M059J (cell line): ENCODE measurements at places on chromosomes 6 and 20. TPM values are rescaled to one million over a fixed set of nuclear protein-coding genes. Genes with fewer than 3 reads are reported as not detected.

DNA sequence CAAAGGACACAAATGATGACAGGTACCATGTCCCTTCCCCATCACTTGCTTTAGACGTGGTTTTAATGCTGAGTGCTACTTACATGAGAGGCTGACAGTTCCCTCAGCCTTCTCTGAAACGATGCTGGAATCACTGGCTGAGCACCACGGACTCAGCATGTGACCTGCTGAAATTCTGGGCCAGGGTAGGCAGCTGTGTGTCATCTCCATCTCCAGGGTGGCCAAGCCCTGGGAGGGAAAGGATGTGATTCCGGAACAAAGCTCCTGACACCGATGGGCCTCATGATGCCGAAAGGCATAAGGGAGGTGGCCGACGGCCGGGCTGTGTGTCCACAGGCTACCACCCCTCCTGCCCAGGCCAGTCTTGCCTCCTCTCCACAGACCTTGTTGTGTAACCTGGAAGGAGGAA is 184.3 kb upstream of the CST7 start:
- DNase-seq, result no peak

- DNase-seq, result no peak
Observed at GRCh38 chr20:38075161-38075998, 41.8 kb downstream of the RPRD1B start.

DNA sequence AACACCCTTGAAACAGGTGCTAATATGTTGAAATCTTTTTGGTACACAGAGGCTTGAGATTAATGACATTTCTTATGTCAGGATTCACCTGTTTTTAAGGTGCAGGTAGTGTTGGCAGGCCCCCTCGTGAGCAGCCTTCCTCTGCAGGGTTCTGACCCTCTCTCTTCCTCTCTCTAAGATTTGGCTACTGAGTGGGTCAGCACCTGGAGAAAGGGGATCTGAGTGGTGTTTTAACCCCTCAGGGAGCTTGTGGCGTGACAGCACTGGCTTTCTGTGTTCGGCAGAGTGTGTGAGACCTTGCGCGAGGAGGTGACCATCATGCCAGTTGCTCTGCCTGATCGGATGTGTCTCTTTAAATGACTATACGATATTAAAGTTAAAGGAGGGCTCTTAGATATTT is 37.1 kb downstream of the HIVEP1 start:
- no peak for DNase-seq

- no peak for DNase-seq
Observed at GRCh38 chr6:110095935-110096334, 83.5 kb downstream of the WASF1 start.

GRCh38 chr6:971981-972640 is 279.2 kb upstream of the EXOC2 start:
- peak; percentile 80 for DNase-seq

- peak; percentile 62 for DNase-seq
Observed at GRCh38 chr20:38430679-38431325, 4.3 kb downstream of the SNHG17 start.

DNA sequence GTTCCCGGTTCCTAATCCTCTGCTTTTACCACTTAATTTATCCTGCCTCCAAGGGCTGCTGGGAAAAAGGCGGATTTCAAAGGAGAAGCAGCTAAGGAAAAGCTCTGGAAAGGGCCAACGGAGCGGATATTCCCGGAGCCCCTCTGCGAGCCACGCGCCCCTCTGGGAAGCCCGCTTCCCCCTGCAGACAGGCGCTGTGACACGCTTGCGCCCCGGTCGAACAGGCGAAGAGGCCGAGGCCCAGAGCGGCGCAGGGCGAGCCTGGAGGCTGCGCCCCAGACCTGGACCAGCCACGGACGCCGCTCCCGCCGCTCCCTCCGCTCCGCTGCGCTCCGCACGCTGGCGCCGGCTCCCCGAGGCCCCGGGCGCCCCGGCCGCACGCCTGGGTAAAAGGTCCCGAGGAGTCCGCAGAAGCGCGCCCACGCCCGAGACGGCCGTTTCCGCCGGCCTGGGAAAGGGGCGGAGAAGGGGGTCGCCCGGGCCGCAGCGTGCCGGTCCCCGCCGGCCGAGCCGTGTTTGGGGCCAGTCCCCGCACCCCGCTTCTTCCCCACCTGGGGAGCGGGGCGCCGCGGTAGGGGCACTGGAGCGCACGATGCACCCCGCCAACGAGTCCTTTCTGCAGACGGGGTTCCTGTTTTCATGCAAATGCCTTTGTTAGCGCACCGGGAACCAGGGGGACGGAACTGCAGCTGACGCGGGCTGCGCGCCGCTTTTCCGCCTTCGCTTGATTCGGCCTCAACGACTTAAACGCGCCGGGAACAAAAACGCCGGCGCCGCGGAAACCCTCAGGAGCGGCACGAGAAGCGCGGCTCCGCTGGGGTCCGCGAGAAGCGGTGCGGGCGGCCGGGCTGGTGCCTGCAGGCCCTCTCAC is 91.9 kb upstream of the SIRPA start:
- DNase-seq, result peak; percentile 62

DNA sequence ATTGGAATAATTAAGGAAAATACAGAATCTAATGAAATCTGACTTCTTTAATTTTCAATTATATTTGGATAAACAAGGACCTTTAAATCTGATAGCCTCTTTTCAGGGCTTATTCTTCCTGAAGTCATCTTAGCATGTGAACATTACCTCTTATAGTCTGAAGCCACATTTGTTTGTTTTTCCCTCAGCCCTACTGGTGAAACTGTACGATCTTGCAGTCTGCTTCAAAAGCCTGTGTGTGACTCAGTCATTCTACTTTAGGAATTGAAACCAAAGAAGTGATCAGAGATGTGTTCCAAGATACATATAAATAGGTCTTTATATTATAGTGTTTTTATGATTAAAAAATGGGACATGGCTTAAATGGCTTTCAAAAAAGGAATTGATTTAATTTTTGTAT is 67.5 kb downstream of the MACROD2 start:
- DNase-seq, result peak; percentile 25

DNA sequence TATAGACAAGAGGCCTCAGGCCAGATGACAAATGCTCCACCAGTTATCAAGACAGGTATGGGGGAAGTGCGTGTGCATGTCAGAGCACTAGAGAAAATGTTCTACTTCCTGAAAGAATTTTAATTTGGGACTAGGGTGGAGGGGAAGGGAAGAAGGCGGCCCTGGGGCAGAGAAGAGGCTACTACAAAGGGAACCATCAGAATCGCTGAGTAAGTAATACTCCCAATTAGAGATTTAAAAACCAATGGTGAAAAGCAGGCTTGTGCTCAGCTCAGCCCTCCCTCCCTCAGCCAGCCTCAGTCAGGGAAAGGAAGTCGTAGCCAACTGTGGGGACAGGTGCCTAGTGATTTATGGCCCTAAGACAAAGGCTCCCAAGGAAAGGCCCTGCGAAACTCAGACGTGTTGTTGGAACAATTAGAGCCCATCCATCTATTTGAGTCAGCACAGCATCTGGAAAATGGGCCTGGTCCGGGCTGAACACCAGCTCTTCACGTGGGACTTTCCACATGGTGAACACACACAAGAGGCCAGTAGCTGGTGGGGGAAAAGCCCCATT is 15.0 kb upstream of the MAFB start:
- DNase-seq, result no peak

DNA sequence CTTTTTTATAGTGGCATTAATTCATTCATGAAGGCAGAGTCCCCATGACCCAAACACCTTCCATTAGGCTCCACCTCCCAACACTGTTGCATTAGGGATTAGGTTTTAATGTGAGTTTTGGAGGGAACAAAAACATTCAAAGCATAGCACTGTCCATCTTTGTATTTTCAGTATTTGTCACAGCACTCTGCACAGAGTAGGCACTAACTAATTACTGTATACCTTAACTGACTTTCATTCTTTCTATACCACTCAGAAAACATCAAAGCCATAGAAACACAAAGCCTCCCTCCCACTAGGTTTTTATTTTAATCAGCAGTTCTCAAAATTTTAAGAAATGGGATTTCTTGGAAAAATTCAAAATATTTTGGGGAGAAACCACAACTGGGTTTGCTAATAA is 21.8 kb upstream of the AHI1 start:
- DNase-seq, result no peak

GRCh38 chr20:23446505-23446904 is 6.2 kb downstream of the CST11 start:
- peak; percentile 75 for DNase-seq

GRCh38 chr6:66127061-66127460 is 420.0 kb upstream of the EYS start:
- DNase-seq, result no peak

DNA sequence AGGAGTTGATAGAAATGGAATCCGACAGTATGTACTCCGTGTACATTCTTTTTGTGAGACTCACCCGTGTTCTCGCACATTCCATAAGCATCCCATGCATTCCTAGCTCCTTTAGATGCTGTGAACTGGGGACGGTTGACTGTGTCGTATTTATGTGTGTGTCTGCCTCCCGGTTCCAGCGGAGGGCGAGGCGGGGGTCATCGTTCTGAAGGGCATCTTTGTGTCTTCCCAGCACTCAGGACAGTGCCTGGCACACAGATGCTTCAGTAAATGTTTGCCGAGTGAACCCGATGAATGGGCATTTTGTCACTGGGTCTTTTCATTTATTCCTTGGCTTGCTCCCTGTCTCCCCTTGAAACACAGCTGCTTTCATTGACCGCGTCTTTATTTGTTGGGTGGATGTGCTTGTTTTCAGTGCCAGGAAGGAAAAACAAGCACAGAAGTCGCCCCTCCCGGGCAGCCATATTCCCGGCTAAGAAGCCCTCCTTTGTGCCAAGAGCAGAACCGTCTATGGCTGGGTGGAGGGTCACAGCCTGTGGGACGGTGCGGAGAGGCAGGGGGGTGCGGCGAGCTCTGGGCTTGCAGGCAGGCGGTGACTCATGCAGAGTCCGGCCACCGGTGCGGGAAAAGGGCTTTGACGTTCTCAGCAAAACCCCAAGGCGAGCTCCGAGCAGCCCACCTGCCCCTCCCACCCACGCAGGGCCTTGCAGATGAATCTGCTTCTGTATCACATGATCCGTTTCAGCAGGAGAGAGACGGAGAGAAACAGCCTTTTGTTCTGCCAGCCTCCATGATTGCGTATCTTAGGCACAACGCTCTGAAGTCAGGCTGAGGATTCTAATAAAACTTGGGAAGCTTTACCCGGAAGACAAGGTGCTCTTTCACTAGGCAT is 11.2 kb upstream of the PSMG4 start:
- peak; percentile 80 for DNase-seq

GRCh38 chr20:62577490-62577836 is 64.8 kb upstream of the SLCO4A1 start:
- DNase-seq, result no peak

DNA sequence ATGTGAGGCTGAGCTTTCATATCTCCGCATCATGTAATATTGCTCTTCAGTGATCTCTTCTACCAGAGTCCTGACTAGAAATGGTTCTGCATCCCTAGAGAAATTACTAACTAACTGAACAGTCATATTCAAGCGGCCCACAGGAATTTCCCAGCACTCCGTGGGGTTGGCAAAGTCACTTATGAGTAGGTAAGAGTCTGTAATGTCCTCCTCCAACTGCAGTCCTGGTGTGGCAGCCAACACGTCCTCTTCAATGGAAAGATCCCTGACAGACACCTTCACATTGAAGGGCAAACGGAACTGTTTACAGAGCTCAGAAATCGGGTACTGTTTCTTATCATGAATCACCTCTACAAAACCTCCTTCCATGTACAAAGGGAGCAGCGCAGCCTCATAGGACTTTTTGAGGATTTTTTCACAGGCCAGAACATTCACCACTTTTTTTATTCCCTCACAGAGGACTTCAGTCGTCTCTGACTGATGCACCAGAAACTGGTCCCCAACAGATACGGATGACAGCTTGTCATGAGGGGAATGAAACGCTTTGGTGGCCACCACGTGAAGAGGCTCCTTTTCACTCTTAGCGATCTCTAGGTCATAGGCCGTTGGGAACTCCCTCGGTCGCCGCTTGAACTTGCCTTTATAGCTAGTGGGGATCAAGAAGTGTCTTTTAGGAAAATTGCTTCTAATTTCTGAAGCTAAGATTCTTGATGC is 87.7 kb downstream of the THEMIS start:
- peak; percentile 16 for DNase-seq

DNA sequence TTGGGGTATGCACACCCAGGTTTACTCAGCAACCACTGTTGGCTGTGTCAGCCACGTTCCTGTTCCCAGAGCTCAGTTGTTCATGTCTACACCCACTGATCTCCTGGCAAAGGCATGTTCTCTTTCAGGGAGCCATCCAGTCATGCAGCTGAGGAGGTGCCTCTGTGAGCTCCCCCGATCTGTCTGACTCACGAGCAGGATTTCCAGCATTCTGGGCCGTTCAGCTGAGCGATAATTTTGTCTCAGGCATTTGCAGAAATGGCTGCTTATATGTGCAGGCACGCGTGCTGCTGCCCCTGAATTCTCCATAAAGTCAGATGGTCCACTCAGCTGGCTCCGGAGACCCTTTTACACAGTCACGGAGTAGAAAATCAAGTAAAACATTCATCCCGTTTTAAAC is 78.4 kb upstream of the IYD start:
- DNase-seq, result peak; percentile 23

DNA sequence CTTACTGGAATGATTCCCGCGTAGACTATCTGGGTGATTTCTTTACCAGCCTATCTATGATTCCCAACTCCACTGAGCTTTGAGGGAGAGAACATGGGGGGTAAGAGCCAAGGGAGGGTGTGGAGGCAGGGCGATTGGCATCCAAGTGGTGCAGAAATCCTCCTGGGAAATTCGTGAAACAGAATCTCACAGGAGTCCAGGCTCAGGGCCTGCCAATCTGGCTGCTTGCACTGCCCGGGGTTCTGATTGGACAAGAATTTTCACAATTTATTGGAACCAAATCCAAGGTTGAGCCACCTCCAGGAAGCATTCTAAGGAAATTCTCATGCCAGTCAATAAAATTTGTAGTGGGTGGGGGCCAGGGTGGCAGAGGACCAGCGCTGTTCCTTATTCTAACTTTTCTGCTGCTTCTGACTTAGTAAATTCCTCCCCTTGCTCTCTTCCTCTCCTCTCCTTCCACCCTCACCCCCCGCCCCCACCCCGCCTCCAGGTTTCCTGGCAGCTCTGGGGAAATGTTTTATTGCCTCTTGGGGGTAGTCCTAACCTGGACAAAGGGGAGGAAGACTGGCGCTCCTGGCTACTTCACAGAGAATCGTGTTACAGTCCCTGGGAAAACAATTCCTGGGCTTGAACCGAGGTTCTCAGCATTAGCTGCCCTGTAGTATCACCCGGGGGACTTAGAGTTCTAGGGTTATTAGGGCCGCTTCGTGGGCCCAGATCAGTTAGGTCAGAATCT is 3.1 kb downstream of the BMP6 start:
- no peak for DNase-seq

GRCh38 chr6:16334671-16335070 is 96.3 kb downstream of the GMPR start:
- peak; percentile 97 for DNase-seq

DNA sequence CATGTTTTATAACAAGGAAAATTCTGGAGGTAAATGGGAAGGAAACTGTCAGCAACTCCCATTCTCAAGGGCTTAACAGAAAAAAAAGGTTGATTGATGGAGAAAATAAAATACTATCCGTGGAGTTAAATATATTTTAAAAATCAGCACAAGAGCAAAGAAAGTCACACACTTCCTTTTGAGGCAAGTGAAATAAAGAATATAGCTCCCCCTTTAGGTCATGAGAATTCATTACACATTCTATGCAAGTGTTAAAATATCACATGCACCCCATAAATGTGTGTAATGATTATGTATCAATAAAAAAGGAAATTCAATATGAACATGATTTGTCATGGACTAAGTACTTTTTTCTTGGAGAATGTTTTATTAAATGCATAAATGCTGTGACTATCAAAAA is 349.2 kb downstream of the TPBG start:
- DNase-seq, result no peak

Gene PNPLA1
- 0.05 and 0.27 TPM in 2 replicates for total RNA-seq

Gene PTCHD4
- 0.15 and 1.3 TPM in 2 replicates for total RNA-seq

Gene HEY2
- not detected in 2 replicates for total RNA-seq

Gene BPIFB1
- total RNA-seq, result not detected in 2 replicates

Gene KCNQ5
- total RNA-seq, result 3.2 and 4.8 TPM in 2 replicates

Gene CST1
- 2.6 and 5.0 TPM in 2 replicates for total RNA-seq

Gene HTR1B
- not detected in 2 replicates for total RNA-seq

Gene ITCH
- 70.6 and 71.2 TPM in 2 replicates for total RNA-seq
